ENCODE measurements at places on chromosomes 5 and 9.

GRCh38 chr5:101561018-101561417 lies 657.9 kb upstream of the ST8SIA4 start:
- no peak overlapping the region for H3K27ac ChIP-seq
- no peak for DNase-seq
- no peaks in the 10 kb centered on the region for H3K36me3 ChIP-seq
- peaks cover 3% of the 10 kb centered on the region for H3K27me3 ChIP-seq

DNA sequence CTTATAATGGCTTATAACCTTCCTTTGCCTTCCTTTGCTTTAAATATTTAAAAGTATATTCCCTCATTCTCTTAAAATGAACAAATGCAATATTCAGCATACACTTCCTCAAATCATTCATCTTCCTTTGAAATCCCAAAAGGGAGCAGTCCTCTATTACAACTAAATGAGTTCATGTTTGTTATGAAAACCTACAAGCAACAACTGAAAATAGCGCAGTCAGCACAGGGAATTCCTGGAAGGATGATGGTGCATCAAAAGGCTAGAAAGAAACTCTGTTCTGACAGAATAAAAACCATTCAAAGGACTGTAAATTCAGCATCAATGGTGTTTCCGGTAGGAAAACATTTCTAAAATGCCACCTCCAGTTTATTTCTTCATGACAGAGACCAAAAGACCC lies 3.3 kb downstream of the NR6A1 start:
- peaks cover 4% of the 10 kb centered on the region for H3K27me3 ChIP-seq
- H3K4me1 ChIP-seq = peaks cover 74% of the 10 kb centered on the region
- peaks cover 6% of the 10 kb centered on the region for H3K36me3 ChIP-seq
- H3K4me3 ChIP-seq = peak overlapping the region; percentile 91
- H3K27ac ChIP-seq = no peak overlapping the region
- no peak for DNase-seq

GRCh38 chr5:87048156-87048555 lies 219.5 kb upstream of the RASA1 start:
- no peaks in the 10 kb centered on the region for H3K27me3 ChIP-seq
- H3K4me3 ChIP-seq = no peak overlapping the region

GRCh38 chr9:3125602-3126405 lies 281.9 kb upstream of the PUM3 start:
- peaks cover 14% of the 10 kb centered on the region for H3K27me3 ChIP-seq
- no peaks in the 10 kb centered on the region for H3K4me1 ChIP-seq
- H3K27ac ChIP-seq = no peak overlapping the region
- H3K4me3 ChIP-seq = no peak overlapping the region
- H3K36me3 ChIP-seq = no peaks in the 10 kb centered on the region
- no peak for DNase-seq

DNA sequence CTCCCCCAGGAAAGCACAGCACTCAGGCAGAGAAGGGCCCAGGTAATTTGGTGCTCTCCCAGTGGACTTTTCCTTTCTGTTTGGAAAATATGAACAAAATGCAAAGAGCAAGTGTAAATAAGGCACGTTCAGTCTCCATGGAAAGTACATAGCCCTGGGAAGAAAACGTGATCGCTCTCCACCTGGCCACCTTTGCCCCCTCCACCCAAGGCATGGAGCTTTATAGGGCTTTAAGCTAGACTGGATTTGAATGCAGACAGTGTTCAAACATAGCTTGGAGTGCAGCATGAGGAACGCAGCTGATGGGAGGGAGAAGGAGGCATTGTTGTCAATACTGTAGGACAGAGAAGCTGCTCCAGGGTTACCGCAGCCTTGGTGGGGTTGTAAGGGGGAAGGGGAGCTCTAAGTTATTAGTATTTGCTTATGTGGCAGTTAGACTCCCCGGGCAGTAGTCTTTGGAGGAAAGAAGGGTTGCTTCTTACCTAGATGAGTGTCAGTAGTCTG lies 500.2 kb downstream of the SPOCK1 start:
- H3K4me3 ChIP-seq = no peak overlapping the region
- H3K36me3 ChIP-seq = no peaks in the 10 kb centered on the region
- no peak overlapping the region for H3K27ac ChIP-seq
- no peaks in the 10 kb centered on the region for H3K4me1 ChIP-seq
- peaks cover 7% of the 10 kb centered on the region for H3K27me3 ChIP-seq
- DNase-seq = no peak

DNA sequence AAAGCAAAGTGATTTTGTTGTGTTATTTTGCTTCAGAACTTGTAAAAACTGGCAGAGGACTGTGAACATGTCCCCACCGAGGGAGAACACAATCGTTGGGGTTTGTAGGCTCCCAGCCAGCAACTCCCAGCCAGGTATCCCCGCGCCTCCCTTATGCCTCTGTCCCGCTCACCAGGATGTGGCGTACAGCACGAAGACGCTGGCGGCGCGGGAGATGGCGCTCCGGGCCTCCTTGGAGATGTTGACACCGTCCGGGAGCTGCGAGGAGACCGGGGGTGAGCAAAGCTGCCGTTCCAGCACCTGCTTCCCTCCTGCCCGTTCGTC lies 630 bp downstream of the POLE3 start:
- peaks cover 41% of the 10 kb centered on the region for H3K4me1 ChIP-seq
- peak overlapping the region; percentile 100 for H3K27ac ChIP-seq
- peaks cover 21% of the 10 kb centered on the region for H3K36me3 ChIP-seq

DNA sequence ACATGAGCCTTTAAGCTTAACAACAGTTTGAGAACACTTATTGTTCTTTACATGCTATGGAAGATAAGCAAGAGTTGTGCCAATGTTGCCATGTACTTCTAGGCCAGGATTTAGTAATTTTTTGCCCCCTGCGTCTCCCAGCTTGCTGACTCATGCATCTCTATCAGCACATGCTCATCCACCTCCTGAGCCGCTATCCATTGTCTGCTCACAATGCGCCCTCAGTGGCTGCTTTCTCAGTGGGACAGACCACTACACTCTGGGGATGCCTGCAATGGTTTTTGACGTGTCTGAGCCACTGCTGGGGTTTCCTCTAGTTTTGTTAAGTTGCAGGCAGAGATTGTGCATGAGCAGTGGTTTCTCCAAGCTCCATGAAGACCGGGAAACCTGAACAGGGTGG lies 50.9 kb upstream of the PHF2 start:
- H3K36me3 ChIP-seq = peaks cover 44% of the 10 kb centered on the region
- no peak overlapping the region for H3K27ac ChIP-seq
- DNase-seq = no peak
- H3K4me1 ChIP-seq = peaks cover 5% of the 10 kb centered on the region

DNA sequence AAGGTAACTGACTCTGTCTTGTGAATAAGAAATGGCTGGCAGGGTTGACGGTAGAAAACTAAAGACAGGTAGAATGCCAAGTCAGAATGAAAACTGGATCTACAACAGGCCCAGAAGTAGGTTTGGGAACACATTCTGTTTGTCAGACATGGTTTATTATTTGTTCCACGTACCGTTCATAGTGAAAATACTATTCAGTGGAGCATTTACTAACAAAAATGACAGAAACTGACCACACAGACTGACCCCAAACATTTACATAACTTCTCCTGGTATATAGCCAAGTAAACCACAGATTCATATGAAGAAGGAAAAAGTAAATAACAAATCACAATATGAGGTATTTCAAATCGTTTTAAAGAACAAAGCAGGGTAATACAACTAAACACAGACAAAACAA lies 73.7 kb downstream of the SLC38A9 start:
- no peaks in the 10 kb centered on the region for H3K27me3 ChIP-seq
- H3K27ac ChIP-seq = no peak overlapping the region
- H3K4me3 ChIP-seq = no peak overlapping the region
- H3K36me3 ChIP-seq = peaks cover 16% of the 10 kb centered on the region

DNA sequence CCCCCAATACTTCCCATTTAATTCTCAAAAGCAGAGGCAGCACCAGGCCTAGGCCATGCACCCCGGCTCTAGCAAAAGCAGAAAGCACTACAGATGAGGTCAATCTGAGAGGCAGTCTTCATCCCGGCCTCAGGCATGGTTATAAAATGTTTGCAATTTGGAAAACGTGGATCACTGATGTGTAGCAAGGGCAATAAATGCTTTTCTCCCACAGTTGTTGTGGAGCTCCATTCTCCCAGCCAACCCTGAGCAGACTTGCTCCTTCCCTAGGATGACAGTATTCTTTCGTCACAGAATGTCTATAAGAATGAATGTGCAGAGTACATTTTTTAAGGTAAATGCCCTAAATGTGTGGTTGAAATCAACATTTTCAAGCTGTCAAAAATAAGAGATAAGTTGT lies 157.3 kb upstream of the DAPK1 start:
- DNase-seq = no peak
- H3K36me3 ChIP-seq = no peaks in the 10 kb centered on the region
- peaks cover 27% of the 10 kb centered on the region for H3K4me1 ChIP-seq
- no peak overlapping the region for H3K27ac ChIP-seq

DNA sequence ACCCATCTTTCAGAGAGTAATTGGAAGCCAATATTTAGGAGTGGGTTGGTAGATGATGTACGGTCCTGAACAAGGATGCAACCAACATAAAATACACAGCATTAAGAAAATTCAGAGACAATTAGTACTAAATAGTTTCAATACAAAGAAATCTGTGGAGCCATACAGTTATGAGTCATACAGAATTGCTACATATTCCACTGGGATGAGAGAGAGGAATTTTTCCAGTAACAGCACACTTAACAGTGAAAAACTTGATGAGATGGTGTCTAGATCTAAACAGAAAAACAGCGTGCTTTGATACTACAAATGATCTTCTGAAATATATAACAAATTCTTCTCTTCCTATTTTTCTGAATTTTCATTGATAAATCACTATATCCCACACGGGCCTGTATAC lies 1999.3 kb upstream of the CDH9 start:
- H3K4me3 ChIP-seq = no peak overlapping the region
- DNase-seq = no peak
- H3K4me1 ChIP-seq = no peaks in the 10 kb centered on the region
- H3K27ac ChIP-seq = no peak overlapping the region
- no peaks in the 10 kb centered on the region for H3K36me3 ChIP-seq

DNA sequence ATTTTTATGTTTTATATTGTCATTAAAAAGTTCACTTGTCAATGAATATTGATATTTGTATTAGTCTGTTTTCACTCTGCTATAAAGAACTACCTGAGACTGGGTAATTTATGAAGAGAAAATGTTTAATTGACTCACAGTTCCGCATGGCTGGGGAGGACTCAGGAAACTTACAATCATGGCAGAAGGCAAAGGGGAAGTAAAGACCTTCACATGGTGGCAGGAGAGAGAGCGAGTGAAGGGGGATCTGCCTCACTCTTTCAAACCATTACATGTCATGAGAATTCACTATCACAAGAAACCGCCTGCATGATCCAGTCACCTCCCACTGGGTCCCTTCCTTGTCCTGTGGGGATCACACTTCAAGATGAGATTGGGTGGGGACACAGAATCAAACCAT lies 27.4 kb downstream of the SRD5A1 start:
- H3K4me3 ChIP-seq = no peak overlapping the region
- H3K27me3 ChIP-seq = no peaks in the 10 kb centered on the region
- no peak overlapping the region for H3K27ac ChIP-seq
- H3K4me1 ChIP-seq = no peaks in the 10 kb centered on the region

DNA sequence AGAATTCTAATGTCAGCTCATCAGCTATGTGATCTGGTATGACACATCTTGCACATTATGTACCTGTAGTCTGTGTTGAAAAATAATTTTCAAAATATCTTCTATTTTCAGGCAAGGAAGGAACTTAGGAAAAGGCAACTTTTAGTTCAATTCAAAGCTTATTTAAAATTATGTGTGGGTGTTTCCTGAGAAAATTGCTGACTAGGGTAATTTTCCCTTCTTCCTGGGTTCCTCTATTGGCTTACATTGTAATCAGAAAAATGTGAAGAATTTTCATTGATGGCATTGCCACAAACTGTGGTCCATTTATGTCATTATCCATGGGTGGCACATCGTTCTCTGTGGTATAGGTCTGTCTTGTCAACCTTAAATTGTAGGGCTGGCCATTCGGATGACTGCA lies 328.7 kb upstream of the SGCD start:
- peaks cover 3% of the 10 kb centered on the region for H3K27me3 ChIP-seq
- H3K36me3 ChIP-seq = no peaks in the 10 kb centered on the region
- H3K27ac ChIP-seq = no peak overlapping the region
- H3K4me3 ChIP-seq = no peak overlapping the region

GRCh38 chr5:157024208-157024959 lies 34.5 kb downstream of the HAVCR1 start:
- peaks cover 16% of the 10 kb centered on the region for H3K27me3 ChIP-seq
- no peak overlapping the region for H3K4me3 ChIP-seq
- no peak overlapping the region for H3K27ac ChIP-seq
- no peak for DNase-seq

GRCh38 chr5:67409126-67409777 lies 212.7 kb upstream of the CD180 start:
- H3K27me3 ChIP-seq = peaks cover 3% of the 10 kb centered on the region
- no peak for DNase-seq
- no peak overlapping the region for H3K27ac ChIP-seq
- no peaks in the 10 kb centered on the region for H3K4me1 ChIP-seq
- no peak overlapping the region for H3K4me3 ChIP-seq

- H3K27me3 ChIP-seq = no peaks in the 10 kb centered on the region
- DNase-seq = no peak
- H3K27ac ChIP-seq = no peak overlapping the region
These were observed 121.2 kb upstream of the GRHPR start for GRCh38 chr9:37301042-37301853.

DNA sequence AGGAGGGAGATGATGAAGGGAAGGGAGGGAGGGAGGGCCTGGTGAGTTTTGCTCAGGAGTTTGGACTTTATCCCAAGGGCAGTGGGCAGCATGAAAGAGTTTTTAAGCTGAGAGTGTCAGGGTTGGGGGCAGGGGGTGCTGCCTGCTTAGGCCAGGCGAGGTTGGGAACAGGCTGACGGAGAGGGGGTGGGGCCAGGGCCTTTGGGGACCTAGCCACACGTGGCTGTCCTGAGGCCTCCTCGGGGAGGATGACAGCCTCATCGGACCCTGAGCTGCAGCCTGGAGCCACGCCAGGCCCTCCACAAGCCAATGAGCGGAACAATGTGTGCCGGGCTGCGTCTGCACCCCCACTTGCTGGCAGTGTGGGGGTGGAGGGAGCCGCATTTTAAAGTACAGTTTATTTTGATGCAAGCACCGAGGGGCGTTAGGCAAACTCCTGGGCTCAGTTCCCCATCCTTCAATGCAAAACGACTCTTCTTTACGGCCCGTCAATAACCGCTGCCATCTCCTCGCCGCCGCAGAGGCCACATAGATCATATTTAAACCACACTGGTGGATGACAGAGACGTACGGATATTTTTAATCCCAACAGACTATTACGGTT lies 5.3 kb upstream of the RXRA start:
- H3K27me3 ChIP-seq = peaks cover 7% of the 10 kb centered on the region
- H3K36me3 ChIP-seq = no peaks in the 10 kb centered on the region
- H3K4me3 ChIP-seq = no peak overlapping the region

- peaks cover 4% of the 10 kb centered on the region for H3K36me3 ChIP-seq
- no peaks in the 10 kb centered on the region for H3K4me1 ChIP-seq
- peaks cover 14% of the 10 kb centered on the region for H3K27me3 ChIP-seq
These were observed 511.7 kb downstream of the BNC2 start for GRCh38 chr9:16358751-16359150.

- no peaks in the 10 kb centered on the region for H3K36me3 ChIP-seq
- peaks cover 5% of the 10 kb centered on the region for H3K4me1 ChIP-seq
- no peaks in the 10 kb centered on the region for H3K27me3 ChIP-seq
- no peak overlapping the region for H3K27ac ChIP-seq
These were observed 324.9 kb downstream of the CTNND2 start for GRCh38 chr5:11579351-11579750.

Measured in nephron progenitor cell (in vitro differentiated cells).